T follicular helper cell (primary cell): ENCODE measurements at places on chromosomes 1 and 21.

DNA sequence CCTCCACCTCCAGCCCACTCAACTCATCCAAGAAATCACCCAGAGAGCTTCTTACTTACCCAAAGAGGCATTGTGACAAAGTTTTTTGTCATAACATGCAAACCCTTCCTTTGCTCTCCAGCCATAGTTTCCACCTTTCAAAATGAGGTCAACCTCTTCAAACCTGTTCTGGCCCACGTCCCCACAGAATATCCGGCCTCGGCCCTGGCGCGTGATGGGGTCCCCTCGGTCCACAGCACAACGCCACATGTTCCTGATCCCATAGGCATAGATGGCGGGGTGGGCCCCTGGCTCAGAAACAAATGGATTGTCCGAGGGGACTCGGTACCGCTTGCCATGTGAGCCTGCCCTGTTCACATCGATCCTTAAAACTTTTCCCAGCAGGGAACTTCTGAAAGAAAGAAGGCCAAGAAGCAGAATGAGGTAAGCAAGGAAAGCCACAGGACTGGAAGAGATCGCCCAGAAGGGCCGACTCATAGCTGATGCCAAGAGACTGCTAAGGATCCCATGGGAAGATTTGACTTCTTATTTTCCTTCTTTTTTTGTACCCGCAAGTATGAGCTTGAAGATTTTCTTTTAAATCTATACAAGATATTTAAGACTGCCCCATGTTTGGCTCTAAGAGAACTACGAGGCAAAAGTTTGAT, 7.8 kb downstream of the HHIPL2 start:
- no peak for DNase-seq

GRCh38 chr1:196178083-196178635, 430.1 kb downstream of the KCNT2 start:
- no peak for DNase-seq

DNA sequence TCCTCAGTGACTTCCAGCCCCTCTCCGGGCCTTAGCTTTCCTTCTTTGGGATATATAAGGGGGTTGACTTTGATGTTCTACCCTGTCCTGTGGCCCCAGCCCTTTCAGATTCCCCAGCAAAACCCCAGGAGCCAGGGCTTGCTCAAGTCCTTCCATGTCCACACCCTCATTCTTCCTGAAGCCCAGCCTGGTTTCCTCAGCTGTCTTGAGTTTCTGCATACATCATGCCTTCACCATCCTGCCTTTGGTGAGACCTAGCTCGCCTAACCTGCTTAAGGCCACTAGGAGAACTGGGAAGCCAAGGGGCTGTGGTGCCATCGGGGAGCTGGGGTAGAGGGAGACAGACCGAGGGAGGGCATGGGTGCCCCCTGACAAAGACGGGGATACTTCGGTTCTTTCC, 17.2 kb upstream of the PEF1 start:
- no peak for DNase-seq

- DNase-seq = no peak
These were observed 20.8 kb upstream of the PIK3R3 start for GRCh38 chr1:46153228-46153627.

- no peak for DNase-seq
These were observed 2.6 kb downstream of the LACTBL1 start for GRCh38 chr1:22970096-22970495.

GRCh38 chr1:211925016-211925415, 94.5 kb upstream of the LPGAT1 start:
- no peak for DNase-seq
